ENCODE measurements at places on chromosomes 1 and 21.

GRCh38 chr1:171969226-171969625, 127.9 kb downstream of the DNM3 start:
- DNase-seq = no peak

DNA sequence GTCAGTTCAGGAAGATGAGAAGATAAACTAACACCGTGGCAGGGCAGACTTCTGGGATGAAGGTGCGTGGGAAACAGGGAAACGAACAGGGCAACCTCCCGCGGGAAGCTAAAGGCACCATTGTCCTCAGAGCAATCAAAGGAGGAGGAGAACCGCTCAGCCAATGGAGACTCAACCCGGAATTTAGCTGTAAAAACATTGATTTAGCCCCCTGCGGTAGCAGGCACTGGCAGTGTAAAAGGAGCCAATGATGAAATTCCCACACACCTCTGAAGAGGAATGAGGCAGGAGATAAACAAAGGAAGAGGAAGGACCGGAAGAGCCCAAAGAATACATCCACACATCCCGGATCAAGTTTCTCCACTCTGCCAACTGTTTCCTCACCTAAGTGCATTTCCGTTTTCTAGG, 19.5 kb downstream of the HLCS start:
- no peak for DNase-seq

DNA sequence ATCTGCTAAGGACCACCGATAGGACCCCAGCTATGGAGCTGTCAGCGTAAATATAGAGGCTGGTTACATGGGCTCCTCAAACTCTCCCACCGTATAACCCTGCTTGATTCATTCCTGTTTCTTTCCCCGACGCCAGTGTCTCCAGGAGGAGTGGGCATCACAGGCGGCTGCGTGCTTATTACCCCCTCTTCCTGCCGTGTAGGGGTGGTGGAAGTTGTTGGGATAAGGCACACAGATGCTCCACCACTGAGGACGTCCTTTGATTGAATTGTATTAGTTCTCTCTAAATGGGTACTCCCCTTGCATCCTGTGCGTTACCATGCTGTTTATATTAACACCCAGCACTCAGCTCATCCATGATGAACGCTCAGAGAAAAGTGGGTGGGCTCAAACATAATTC, 104.6 kb downstream of the ZBTB18 start:
- no peak for DNase-seq

DNA sequence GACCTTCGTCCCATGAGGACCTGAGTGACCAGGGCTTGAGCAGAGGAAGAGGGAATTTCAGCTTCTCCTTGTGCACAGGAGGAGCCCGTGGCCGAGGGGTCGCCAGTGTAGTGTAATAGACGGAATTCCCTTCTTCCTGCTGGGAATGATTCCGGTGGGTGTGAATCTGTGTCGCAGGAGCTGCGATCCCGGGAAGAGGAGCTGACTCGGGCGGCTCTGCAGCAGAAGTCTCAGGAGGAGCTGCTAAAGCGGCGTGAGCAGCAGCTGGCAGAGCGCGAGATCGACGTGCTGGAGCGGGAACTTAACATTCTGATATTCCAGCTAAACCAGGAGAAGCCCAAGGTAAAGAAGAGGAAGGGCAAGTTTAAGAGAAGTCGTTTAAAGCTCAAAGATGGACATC, 34.4 kb downstream of the MAP3K21 start:
- no peak for DNase-seq

DNA sequence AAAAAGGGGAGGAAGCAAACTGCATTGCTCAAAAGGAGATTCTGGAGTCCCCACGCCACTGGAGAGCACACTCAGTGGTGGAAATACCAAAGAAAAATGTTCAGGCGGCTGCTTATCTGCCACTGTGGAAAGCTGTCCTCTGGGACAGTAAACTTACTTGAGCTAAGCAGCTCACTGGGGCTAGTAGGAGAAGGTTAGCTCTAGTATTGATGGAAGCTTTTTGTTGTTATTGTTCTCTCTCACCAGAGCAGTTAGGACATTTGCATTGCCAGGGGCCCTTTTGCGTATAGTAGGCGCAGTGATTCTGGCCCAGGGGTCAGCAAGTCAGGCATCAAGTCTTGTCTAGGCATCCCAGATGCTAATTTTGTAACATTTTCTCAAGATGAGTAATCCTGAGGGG, 15.6 kb downstream of the BACE2 start:
- DNase-seq = no peak

GRCh38 chr1:8987881-8988617, 38.2 kb downstream of the SLC2A7 start:
- DNase-seq = peak; percentile 28

DNA sequence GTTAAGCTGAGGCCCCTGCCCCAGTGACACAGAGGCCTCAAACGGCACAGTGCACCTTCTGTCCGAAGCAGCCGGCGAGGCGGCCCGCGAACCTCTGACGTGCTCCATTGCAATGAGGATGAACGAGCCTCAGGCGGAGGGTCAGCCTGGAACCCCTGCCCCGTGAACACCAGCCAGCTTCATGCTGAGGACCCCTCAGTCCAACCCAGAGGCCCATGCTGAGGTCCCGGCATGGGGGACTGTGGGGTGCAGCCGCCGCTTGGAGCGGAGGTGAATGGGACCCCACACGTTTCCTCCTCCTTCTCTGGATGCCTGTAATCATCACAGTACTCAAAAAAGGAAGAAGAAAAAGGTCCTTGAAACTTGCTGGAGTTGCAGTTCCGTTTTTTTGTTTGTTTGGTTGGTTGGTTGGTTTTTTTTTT, 62.1 kb downstream of the PRKCZ start:
- DNase-seq = no peak

DNA sequence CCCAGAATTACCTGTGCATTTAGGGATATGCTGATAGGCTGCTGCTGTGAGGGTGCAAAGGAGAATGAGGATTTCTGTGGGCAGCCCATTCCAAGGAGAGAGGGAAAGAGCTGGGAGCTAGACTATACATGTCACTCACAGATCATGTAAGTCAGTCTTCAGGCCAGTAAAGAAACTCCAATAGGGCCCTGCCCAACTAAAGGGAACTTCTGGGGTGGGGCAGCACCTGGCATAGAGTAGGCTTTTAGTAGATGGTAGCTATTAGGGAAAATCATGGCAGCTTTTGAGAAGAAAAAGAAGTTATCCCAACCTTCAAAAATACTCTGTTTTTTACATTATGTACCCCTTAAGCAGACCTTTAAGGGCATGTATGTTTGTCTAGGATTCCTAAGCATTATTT, 89.6 kb downstream of the ST6GALNAC3 start:
- DNase-seq = no peak

DNA sequence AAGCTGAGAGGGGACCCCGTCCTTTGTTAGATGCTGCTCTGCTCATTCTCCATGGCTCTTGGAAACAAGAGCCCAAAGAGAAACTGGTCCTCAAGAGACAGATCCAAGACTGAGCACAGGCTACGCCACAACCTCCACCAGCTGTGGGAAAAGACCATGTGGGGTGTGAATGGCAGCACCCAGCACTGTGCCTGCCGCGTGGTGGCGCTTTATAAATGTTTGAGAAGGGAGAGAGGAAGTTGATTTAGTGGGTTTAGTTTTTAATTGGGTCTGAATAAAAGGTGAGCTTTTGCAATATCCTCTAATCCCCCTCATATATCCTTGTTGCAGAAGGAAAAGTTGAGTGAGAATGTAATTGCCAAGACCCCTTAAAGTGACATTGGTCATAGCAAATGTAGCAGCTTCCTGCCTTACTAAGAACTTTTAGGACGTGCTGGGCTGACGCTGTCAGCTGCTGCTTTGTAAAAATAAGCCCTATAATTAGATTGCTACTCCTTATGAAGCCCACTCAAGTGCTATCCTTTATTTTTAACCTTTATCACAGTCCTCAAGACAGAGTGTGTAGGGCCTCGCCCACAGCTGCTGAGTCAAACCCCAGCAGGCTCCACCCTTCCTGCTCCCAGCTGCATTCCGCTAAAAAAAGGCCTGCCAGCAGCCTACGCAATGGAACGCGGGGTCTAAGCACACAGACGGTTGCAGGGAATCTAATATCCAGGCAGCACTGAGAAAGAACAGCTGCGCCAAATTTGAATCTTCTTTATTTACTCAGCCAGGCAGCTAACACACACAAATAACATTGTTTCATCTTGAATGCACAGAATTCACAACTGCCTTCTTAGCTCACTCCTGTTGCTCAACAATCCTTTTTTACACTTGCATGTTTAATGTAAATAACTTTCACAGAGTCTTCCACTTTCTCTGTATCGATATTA, 47.4 kb upstream of the PRDX6 start:
- peak; percentile 46 for DNase-seq

DNA sequence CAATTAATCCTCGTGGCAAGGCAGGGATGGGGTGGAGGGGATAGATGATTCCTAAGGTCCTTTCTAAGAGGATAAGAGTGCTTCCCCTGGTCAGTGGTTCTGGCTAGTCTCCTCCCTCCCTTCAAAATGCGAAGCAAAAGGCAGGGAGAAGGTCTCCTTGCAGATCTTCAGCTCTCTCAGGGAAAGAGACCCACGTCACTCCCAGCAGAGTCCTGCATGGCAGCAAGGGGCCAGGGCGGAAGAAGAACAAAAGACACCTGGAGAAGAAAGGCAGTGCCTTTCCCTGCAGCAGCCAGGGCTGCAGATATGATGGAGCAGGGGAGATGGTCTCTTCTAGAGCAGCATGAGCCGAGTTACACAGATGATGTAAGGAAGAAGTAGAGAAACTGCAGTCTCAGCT, 29.6 kb upstream of the SLAMF9 start:
- no peak for DNase-seq

- DNase-seq = no peak
These were observed 184.5 kb downstream of the TGFBR3 start for GRCh38 chr1:91701472-91701869.

DNA sequence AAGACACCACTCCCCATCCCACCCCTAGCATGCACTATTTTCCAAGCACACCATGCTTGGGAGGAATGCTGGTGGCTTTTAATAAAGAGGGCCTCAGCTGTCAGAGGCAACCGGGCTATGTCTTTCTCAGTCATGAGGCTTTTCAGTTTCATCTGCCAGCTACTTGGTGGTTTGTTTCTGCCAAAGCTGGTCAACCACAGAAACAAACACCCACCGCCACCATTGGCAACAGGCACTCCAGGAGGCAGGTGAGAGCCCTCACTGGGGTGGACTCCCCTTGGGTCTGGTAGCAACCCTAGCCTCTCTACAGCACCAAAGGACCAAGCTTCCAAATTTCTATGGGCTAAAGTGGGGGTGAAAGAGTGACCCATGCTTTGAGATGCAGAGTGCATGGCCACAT, 54.3 kb upstream of the CD1D start:
- no peak for DNase-seq

GRCh38 chr1:206540044-206540780, 32.9 kb downstream of the RASSF5 start:
- no peak for DNase-seq

GRCh38 chr1:92126088-92126487, 45.9 kb downstream of the BTBD8 start:
- DNase-seq = no peak

DNA sequence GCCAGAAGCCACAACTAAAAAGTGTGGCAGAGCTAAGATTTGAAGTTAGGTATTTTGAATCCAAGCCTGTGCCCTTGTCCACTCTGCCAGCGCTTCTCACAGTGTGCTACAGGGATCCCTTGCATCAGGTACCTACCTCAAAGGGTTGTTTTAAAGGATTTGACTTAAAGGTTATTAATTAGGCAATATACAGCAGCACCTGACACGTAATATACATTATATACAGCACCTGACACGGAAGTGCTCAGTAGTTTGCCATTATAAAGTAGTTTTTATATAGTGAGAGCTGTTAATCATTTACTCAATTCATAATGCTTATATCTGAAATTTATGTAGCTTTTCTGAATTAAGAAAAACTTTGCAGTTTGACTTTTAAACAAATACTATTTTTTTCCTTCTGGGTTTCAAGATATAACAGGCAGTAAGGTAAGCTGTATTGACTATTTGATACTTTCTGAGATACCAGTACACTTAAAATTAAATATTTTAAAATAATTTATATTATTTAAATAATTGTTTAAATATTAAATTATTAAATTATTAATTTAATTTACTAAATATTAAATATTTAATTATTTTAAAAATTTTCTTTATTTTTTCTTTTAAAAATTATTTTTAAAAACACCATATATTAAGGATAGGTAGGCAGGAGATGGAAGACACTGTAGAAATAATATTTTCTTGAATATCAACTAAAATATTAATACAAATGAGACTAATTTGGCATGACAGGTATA, 33.3 kb downstream of the TSNAX start:
- DNase-seq = no peak

DNA sequence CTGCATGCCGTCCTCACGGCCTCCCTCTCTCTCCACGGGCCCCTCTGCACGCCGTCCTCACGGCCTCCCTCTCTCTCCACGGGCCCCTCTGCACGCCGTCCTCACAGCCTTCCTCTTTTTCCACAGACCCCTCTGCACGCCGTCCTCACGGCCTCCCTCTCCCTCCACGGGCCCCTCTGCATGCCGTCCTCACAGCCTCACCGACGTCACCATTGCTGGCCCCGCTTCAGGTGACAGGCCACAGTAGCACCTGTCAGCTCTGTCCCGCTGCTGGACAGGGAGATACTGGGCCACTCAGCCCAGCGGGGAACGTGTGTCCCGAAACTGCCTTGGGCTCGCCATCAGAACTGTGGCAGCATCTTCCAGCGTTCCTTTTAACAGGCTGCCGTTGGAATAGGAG, 82.8 kb upstream of the COL6A1 start:
- no peak for DNase-seq

DNA sequence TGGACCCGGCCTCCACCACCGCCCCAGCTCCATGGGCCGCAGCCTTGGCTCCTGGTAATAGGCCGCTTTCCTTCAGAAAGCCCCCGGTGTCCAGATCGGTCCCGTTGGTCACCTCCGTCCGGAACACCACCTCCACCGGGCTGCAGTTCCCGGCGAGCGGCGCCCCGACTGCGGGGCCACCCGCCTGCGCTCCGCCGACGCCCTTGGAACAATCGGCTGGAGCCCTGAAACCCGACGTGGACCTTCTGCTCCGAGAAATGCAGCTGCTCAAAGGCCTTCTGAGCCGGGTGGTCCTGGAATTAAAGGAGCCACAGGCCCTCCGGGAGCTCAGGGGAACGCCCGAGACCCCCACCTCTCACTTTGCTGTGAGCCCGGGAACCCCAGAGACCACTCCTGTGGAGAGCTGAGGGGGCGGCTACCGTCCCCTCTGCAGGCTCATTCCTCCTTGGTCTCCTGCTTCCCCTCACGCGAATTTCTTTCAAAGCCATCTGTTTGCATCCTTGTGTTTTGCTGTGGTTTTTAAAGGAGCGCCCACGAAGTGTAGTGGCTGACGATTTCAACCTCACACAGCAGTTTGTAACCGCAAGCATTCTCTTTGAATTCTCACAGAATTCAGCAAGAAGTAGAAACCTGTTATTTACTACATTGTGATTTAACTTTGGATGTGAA, 6.0 kb downstream of the FCRLB start:
- DNase-seq = peak; percentile 74

DNA sequence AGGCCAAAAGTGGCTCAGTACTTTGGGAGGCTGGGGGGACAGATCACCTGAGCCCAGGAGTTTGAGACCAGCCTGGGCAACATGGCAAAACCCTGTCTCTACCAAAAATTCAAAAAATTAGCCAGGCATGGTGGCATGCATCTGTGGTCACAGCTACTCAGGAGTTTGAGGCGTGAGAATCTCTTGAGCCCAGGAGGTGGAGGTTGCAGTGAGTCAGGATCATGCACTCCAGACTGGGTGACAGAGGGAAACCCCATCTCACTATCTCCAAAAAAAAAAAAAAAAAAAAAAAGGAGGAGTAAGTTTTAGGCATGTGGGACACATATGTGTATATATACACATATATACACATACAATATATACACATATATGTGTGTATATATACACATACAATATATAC, 165.3 kb upstream of the DPYD start:
- DNase-seq = no peak

- peak; percentile 18 for DNase-seq
These were observed 28.3 kb downstream of the NCMAP start for GRCh38 chr1:24584171-24584647.

GRCh38 chr1:33273961-33274371, 17.7 kb downstream of the ZNF362 start:
- DNase-seq = no peak
